ENCODE measurements at places on chromosomes 7 and 10.
A peak's percentile ranks its signal among the peaks of the same experiment; 100 is the strongest.

- DNase-seq, result no peak
These were observed 77.9 kb downstream of the DNAJB6 start for GRCh38 chr7:157414702-157415096.

GRCh38 chr10:16259726-16260125, 177.1 kb upstream of the PTER start:
- no peak for DNase-seq

DNA sequence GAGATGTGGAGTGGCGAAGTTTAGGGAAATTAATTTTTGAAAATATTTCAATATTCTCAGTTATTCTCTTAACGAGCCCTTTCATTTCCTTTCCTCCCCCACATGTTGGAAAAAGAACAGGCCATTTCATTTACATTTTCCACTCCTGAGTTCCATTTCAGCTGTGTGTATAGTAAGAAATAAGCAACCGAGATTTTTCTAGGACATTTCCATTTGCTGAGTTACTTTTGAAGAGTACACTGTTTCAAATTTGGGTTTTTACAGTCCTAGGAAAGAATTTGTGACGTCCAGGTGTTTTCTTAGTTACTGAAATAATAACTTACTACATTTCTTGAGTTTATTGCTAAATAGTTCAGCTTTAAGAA, 1.2 kb downstream of the SEPTIN7 start:
- DNase-seq, result no peak

GRCh38 chr10:24305551-24306506, 96.9 kb downstream of the KIAA1217 start:
- no peak for DNase-seq

DNA sequence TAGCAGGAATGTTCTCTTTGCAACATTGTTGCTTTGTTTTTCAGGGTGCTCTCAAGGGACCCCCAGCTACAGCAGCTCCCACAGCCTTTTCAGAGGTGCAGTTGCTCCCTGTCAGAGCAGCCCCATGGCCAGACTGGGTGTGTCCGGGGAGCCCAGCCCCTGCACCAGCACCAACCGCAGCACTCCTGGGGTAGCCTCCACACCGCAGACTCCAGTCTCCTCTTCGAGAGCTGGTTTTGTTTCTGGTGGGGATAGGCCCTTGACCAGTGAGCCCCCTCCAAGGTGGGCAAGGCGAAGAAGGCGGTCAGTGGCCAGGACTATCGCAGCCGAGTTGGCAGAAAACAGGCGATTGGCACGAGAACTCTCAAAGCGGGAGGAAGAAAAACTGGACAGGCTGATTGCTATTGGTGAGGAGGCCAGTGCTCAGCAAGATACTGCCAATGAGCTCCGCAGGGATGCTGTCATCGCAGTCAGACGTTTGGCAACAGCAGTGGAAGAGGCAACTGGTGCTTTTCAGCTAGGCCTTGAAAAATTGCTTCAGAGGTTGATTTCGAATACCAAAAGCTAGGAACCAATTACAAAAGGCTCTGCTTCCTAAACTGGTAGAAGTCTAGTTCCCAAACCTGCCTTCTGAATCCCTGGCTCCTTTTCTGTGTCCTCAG, 5.4 kb downstream of the HSPA14 start:
- DNase-seq, result no peak

- DNase-seq, result no peak
These were observed 798 bp upstream of the TSPAN33 start for GRCh38 chr7:129143724-129144094.

DNA sequence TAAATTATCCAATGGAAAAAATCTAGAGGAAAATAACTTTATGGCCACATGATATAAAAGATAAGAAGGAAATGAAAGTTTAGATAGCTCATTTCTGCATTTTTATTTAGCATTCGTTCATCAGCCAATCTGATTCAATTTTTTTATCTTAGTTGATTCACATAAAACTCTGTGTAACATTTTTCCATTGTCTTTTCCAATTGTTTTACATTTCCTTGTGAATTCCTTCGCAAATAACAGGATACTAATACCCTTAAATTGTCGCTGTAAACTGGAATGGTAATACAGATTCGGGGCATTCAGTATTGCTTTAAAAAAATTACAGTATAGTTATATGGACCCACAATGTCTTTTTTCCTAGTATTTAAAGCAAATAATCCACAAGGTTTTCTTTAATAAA, 136.4 kb downstream of the CUBN start:
- DNase-seq, result no peak

DNA sequence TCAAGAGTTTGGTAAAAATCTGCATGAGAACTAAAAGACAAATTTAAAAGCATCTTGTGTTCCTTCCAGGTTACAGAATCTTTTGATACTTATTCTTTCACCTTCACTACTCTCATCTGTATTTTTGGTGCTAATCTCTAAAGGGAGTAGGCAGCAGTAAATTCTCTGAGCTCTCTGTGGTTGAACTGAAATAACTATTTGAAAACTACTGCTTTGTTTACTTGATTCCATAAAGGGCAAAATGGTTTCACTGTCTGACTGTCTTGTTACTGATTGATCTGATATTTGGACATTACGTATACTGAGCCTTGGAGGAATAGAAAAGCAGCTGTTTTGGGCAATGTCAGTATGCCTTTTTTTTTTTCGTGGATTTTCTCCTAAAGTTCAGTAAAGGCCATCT, 103.3 kb downstream of the CHRM2 start:
- no peak for DNase-seq

GRCh38 chr7:106493041-106493731, 167.8 kb downstream of the CCDC71L start:
- DNase-seq, result no peak

DNA sequence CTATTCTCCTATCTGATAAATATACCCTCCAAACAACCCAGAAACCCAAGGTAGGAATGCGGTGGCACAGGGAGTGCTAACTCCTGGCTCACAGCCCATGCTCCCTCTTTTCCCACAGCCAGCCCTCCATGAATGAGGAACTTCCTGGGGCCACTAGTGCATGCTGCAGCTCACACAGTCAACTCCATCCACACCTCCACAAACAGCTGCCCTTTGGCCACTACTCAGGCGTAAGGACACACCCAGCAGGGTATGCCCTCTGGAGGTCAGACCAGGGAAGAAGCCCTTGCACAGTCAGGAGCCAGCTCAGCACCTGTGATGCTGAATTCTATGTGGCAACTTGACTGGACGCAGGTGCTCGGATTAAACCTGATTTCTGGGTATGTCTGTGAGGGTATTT, 85.2 kb upstream of the PIK3CG start:
- peak; percentile 61 for DNase-seq

DNA sequence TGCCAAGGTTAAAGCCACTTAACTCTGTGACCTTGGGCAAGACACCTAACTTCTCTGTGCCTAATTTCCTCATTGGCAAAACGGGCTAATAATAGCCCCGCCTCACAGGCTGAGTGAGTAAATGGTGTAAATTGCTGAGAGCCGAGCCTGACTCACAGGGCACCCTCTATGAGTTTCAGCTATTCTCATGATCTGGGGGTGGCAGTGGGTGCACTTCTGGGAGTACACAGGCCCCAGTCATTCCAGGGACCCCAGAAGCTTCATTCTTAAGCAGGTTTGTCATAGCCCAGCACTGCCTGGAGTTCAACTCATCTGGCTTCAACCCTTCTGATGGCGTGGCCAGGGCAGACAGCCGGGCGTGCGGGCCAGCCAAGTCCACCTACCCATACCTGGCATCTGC, 137.2 kb downstream of the GRID1 start:
- no peak for DNase-seq

GRCh38 chr10:79245539-79246208, 101.6 kb upstream of the PPIF start:
- peak; percentile 31 for DNase-seq

DNA sequence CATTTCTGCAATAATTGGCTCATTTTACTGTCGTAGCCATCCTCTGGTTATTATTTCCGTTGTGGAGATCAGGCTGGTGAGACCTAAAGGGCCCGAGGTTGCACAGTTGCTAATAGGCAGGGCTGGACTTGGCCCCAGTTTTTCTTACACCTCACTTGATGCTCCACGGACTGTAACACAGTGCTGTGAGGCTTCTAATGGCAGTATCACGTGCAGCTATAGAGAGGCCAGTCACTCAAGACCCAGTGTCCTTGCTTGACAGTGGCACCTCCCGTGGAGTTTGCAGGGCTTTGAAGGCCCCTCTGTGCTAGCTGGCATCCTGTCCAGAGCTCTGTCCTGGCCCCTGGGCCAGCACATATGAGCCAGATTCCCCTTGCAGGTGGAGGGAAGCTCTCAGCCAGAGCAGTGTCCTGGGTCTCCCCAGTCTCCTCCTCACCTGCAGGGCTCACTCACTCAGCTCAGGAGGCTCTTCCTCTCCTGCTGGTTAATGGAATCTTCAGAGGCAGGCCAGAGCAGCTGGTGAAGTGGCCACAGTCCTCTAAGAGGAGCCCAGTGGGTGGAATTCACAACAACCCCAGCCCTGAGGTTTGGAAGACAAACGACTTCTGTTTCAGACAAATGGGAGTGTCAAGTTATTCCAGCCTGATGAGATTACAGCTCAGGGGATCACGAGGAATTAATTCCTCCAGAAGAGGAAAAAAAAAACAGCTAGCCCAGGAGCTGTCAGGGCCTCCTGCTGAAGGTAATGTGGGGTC, 114.2 kb upstream of the FAM180A start:
- DNase-seq, result no peak

DNA sequence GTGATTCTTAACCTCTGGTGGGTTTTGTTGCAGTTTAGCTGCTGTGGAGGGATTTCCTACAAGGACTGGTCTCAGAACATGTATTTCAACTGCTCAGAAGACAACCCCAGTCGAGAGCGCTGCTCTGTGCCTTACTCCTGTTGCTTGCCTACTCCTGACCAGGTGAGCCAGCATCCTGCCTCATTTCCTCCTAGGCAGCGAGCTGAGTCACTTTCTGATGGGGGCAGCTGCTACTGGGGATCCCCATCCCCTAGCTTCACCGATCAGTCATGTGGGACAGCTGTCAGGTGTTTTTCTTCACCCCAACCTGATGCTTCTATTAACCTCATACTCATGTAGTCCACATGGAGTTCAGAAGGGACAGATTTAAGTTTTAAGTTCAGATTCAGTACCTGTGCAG, 21.7 kb upstream of the SMO start:
- no peak for DNase-seq

DNA sequence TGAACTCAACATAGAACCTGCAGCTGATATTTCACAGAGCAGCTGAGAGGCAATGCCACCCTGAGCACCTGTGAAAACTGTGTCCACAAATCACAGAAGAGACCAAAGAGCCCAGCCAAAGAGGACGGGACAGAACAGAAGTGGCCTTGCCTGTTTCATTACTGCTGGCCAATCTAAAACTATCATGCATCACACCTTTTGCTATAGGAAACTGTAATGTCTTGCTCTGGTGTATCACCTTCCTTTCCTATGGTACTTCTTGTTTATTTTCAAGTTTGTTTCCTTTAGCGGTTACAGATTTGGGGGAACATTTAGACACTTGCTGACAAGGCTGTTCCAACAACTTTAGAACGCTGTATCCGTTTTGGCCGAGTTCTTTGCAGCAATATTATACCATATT, 80.3 kb downstream of the PIP4K2A start:
- DNase-seq, result no peak

GRCh38 chr10:3131098-3131497, 41.5 kb downstream of the PITRM1 start:
- DNase-seq, result no peak

GRCh38 chr10:14660831-14661230, 113.9 kb downstream of the FAM107B start:
- DNase-seq, result no peak

GRCh38 chr10:79424221-79425073, 21.0 kb downstream of the ZCCHC24 start:
- DNase-seq, result peak; percentile 44

GRCh38 chr7:150648353-150649079, 16.3 kb upstream of the GIMAP6 start:
- DNase-seq, result no peak

GRCh38 chr7:131268906-131269305, 58.8 kb upstream of the MKLN1 start:
- DNase-seq, result no peak

GRCh38 chr10:5888843-5889623, 660 bp downstream of the ANKRD16 start:
- peak; percentile 35 for DNase-seq

DNA sequence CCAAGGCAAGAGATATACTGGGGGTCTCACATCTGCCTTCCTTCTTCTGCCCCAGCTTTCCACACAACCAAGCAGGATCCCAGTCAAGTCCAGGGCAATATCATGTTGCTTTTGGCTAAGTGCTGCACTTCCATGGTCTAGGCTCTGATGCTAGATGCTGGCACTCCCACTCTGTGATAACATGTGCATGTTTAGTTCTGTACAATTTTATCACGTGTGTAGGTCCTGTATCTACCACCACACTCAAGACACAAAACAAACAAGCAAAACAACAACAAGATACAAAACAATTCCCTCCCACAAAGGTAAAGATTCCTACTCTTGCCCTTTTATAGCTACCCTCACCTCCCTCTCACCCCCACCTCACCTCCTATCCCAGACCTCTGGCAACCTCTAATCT, 105.6 kb upstream of the HABP2 start:
- no peak for DNase-seq

DNA sequence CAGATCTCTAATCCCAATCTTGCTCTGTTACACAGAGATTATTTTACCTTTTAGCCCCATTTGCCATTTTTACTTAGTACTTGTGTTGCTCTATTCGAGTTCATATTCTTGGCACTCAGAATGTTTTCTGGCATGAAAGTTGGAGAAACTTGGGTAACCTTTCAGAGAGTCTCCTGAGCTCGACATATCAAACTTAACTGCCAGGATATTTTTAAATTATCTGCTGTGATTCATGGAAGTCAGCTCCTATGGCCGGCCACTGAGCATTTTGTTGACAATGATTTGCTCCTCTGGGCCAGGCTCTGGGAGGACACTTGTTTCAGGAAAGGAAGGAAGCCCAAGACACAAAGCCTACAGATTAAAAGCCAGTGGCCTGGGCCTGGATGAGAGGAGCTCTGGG, 396.7 kb downstream of the TNS3 start:
- no peak for DNase-seq

DNA sequence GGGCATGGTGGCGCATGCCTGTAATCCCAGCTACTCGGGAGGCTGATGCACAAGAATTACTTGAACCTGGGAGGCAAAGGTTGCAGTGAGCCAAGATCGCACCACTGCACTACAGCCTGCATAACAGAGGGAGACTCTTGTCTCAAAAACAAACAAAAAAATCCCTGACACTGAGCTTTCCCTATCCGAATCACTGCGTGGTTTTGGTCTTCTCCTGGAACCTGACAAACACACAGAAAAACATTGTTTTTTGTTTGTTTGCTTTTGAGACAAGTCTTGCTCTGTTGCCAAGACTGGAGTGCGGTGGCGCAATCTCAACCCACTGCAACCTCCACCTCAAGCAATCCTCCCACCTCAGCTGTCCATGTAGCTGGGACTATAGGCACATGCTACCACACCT, 50.4 kb upstream of the PTPRN2 start:
- no peak for DNase-seq
